K562 (cell line): ENCODE measurements at places on chromosomes 3 and 15.
A peak's percentile ranks its signal among the peaks of the same experiment; 100 is the strongest.

DNA sequence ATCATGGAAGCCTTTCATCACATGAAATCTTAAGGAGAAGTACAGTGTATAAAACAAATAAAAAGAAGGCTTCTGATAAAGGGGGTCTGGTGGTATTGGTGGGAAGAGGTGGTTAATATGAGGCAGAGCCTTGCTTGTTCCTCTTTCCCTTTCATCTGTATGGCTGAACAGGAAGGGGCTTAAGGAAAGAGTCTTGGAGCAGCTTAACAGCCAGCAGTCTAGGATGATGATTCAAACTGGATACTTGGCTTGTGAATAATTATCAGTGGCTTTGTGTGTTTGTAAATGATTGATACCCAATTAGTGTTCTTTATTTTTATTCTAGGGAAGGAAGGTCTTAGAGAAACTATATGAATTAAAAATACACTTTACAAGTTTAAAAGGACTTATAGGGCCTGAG is 29.1 kb upstream of the TCAIM start:
- no peaks in the 10 kb centered on the region for H3K36me3 ChIP-seq
- H3K27me3 ChIP-seq = no peaks in the 10 kb centered on the region
- H3K4me3 ChIP-seq = no peak overlapping the region
- no peaks in the 10 kb centered on the region for H3K4me1 ChIP-seq
- H3K27ac ChIP-seq = no peak overlapping the region
- no peak for DNase-seq

DNA sequence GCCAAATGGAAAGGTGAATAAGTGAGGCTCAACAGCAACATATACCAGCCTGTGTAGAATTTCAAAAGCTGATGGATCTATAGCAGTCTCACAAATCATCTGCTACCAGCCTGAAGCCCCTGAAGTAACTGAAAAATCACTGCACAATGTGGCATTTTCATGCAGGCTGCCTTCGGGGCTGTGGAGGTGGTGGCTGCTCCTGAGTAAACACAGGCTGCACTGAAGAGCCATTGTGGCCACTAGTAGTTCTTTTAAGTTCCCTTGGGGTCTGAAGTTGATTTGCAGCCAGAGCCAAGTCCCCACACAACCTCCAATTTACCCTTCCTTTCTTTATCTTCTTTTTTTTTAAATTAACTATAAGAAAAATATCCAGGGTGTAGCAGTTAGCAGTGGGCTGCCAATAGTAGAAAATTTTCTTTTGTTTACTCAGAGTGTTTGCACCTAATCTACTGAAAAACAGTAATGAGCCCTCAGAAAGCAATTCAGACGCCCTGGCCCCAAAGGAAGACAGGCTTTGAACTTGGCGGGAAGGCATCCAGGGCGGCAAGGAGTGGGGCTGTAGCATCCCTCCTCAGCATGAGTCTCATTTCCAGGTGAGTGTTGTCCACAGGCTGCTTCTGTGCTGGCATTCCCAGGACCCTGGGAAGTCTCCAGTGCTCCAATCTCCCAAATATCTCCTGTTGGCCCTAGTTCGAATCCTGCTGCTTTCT is 13.3 kb upstream of the SUSD5 start:
- no peak overlapping the region for H3K4me3 ChIP-seq

GRCh38 chr3:141740349-141740748 is 2.3 kb downstream of the RNF7 start:
- DNase-seq = no peak
- H3K4me3 ChIP-seq = no peak overlapping the region
- peaks cover 29% of the 10 kb centered on the region for H3K4me1 ChIP-seq
- H3K36me3 ChIP-seq = peaks cover 37% of the 10 kb centered on the region; the same call in 2 of the 3 replicates

GRCh38 chr3:66033241-66034138 is 5.2 kb downstream of the MAGI1 start:
- no peak overlapping the region for H3K27ac ChIP-seq
- DNase-seq = no peak

- H3K27me3 ChIP-seq = no peaks in the 10 kb centered on the region
- H3K4me1 ChIP-seq = no peaks in the 10 kb centered on the region
- no peak overlapping the region for H3K4me3 ChIP-seq
- DNase-seq = no peak
- no peaks in the 10 kb centered on the region for H3K36me3 ChIP-seq
- H3K27ac ChIP-seq = no peak overlapping the region
Measured at GRCh38 chr3:181518222-181518621, 193.5 kb upstream of the SOX2 start.

DNA sequence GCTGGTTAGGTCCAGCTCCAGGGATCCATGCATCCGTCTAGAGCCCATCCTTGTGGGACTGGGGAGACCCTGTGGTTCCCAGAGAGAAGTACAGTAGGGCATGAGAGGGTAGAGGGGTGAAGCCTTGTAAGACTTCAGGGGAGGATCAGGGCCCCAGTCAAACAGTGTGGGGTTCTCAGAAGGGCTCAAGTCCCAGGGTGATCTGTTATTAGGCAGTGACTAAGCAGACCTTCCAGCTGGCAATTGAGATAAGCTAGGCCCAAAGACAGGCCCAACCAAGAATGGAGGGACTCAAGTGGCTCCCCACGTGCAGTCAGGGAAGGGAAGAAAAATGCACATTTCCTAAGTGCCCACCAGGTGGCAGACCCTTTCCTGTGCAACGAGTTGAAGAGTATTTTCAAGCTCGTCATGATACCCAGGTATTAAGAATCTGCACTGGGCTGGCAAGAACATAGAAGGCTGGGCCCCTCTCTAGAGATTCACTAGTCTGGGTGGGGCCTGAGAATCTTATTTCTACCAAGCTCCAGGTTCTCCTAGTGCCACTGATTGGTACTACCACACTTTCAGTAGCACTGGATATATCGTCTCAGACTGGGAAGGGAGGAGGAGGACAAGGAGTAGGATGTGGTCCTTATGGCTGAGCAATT is 240.8 kb downstream of the NR1D2 start:
- H3K4me3 ChIP-seq = no peak overlapping the region
- H3K36me3 ChIP-seq = no peaks in the 10 kb centered on the region
- DNase-seq = peak; percentile 88
- peak overlapping the region; percentile 76 for H3K27ac ChIP-seq

DNA sequence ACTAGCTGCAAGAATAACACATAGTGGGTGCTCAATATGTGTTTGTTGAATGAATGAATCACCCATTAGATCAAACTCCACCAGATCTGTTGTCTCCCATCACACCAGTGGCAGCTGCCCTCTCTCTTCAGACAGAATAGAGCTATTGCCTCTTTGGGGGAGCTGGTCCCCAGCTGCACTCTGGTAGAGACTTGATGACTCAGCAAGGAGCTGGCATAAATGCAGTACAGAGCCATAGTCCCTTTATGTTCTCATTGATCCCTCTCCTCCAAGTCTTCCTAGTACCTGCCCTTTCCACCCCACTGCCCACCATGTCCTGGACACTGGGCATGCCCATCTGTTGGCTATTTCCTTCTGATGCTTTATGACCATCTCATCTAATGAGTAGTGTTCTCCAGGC is 361.9 kb downstream of the LRTM1 start:
- DNase-seq = no peak
- no peak overlapping the region for H3K4me3 ChIP-seq
- H3K27me3 ChIP-seq = no peaks in the 10 kb centered on the region
- H3K36me3 ChIP-seq = no peaks in the 10 kb centered on the region

GRCh38 chr15:85794598-85795336 is at the start of gene KLHL25:
TSS of gene KLHL25 (minus strand) at chr15:85794925. CDS start at chr15:85769810, 25,115 bp downstream.
- peaks cover 8% of the 10 kb centered on the region; the same call in 2 of the 3 replicates for H3K27me3 ChIP-seq
- no peaks in the 10 kb centered on the region for H3K4me1 ChIP-seq
- H3K4me3 ChIP-seq = peak within 1 kb of the TSS; percentile 56
- DNase-seq = peak; percentile 99
- no peaks in the 10 kb centered on the region for H3K36me3 ChIP-seq

DNA sequence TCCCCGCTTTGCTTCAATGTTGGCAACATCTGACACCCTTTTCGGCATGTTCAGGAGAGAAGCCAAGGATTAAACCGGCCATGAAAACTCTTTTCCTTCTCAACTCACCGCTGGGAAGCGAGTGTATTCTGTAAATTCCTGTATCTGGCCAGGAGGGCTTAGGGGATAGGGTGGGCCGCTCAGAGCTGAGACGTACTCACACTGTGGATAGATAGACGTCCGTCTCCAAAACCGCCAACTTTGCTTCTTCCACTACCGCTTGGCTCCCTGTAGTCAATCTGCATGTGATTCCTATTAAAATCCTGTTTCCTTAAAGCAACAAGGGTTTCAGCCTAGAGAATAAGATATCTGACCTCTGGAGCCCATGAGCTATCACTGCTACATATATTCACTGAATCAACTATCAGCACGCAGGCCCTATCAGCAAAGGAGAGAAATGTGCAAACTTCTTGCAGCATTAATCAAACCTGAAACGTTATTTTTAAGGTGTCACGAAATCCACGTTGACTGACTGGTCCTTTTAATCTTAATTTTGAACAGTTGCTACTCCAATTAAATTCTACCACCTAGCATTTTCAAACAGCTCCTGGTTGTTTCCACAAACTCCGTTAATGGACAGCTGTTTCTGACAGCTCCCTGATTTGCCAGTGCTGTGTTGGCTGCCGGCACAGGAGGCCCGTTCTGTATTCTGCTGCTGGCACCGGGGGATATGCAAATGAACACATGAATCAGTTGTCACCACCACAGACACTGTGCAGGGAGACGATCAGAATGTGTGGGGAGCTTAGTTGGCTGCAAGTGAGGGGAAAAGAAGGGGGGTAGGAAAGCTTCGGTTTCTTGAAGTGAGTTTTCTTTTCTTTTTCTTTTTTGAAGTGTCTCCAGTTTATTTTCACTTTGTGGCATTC is 438.9 kb upstream of the ARRDC4 start:
- H3K36me3 ChIP-seq = no peaks in the 10 kb centered on the region
- no peaks in the 10 kb centered on the region for H3K27me3 ChIP-seq
- no peaks in the 10 kb centered on the region for H3K4me1 ChIP-seq
- no peak for DNase-seq
- H3K4me3 ChIP-seq = no peak overlapping the region
- H3K27ac ChIP-seq = no peak overlapping the region

- H3K27ac ChIP-seq = no peak overlapping the region
- peaks cover 15% of the 10 kb centered on the region for H3K27me3 ChIP-seq
- H3K4me3 ChIP-seq = no peak overlapping the region
- H3K36me3 ChIP-seq = no peaks in the 10 kb centered on the region
Measured at GRCh38 chr3:53552730-53553129, 58.3 kb downstream of the CACNA1D start.

DNA sequence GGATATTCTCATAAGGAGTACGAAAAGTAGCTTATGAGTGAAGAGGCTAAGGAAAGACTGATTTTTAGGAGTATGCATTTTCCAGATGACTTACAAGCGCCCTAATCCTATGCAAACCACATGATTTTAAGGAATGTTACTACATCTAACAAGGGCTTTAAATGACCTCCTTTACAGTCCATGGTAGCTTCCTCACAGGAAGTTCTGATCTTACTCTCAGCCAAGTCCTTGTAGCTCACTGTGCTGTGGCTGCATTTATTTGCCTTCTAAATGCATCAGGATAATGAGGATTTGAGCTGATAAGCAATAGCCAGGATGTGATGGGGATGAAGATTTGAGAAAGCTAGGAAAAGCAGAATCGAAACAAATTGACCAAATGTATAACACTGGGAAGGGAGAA is 896.0 kb downstream of the MCTP2 start:
- no peak for DNase-seq
- H3K4me3 ChIP-seq = no peak overlapping the region
- no peak overlapping the region for H3K27ac ChIP-seq
- no peaks in the 10 kb centered on the region; the same call in 2 of the 3 replicates for H3K4me1 ChIP-seq
- H3K36me3 ChIP-seq = no peaks in the 10 kb centered on the region
